ENCODE measurements at places on chromosomes 1 and 21.

GRCh38 chr1:175146529-175147213, 45.9 kb downstream of the KIAA0040 start:
- DNase-seq, result peak; percentile 43

GRCh38 chr1:208326033-208326432, 81.8 kb upstream of the PLXNA2 start:
- no peak for DNase-seq

GRCh38 chr1:63861052-63861691, 87.4 kb downstream of the ROR1 start:
- peak; percentile 60 for DNase-seq

- no peak for DNase-seq
These were observed 2.1 kb downstream of the TAF12 start for GRCh38 chr1:28640766-28641165.

- DNase-seq, result peak; percentile 56
These were observed 4.4 kb downstream of the DVL1 start for GRCh38 chr1:1344655-1345361.

GRCh38 chr1:35557118-35557610, at the start of gene KIAA0319L:
Gene KIAA0319L (minus strand): TSS chr1:35557403. CDS start chr1:35554491, 2,912 bp downstream.
- peak; percentile 35 for DNase-seq

GRCh38 chr1:8228253-8228652, 89.7 kb upstream of the SLC45A1 start:
- DNase-seq, result no peak

- peak; percentile 98 for DNase-seq
These were observed 300.0 kb upstream of the VAMP3 start for GRCh38 chr1:7470904-7471638.

- DNase-seq, result no peak
These were observed 12.9 kb upstream of the CEP85 start for GRCh38 chr1:26221094-26221493.

- DNase-seq, result no peak
These were observed 115.4 kb downstream of the DMRTB1 start for GRCh38 chr1:53574621-53575020.

DNA sequence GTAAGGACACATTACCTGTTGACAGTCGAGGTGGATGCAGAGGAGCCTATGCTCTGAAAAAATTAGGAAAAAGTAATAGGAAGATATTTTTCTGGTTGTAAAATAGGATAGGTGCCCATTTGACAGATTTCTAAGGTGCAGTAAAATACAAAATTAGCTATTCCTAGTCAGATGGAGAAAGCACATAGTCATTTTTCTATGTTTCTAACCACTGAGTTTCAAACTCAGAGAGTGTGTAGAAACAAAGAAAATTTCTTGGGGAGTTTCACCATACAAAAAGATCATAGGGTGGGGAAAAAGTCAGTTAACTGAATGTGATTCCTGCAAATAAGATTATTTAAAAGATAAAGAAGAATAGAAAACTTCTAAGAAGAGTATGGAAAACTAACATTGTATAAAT, 666.9 kb downstream of the KCNT2 start:
- no peak for DNase-seq
